Temporal lobe (tissue), 4 donors: ENCODE measurements at places on chromosomes 13 and 19. TPM values are rescaled to one million over a fixed set of nuclear protein-coding genes. Genes with fewer than 3 reads are reported as not detected.

The THSD8 gene
- 0.25 TPM for total RNA-seq

The C19orf38 gene
- total RNA-seq: not detected

The OR7C1 gene
- total RNA-seq: not detected

The SUGP1 gene
- 17.5 TPM for total RNA-seq

The SOX21 gene
- 3.9 TPM for total RNA-seq

The LPAR6 gene
- 8.4 TPM for total RNA-seq

The APOE gene
- 73.5 TPM for total RNA-seq

The RCBTB1 gene
- total RNA-seq: 11.3 TPM

The OLFM4 gene
- 1.5 TPM for total RNA-seq

The VMAC gene
- 3.0 TPM for total RNA-seq

The CEACAM20 gene
- not detected for total RNA-seq

The AMER2 gene
- 129 TPM for total RNA-seq

The MLLT1 gene
- total RNA-seq: 15.5 TPM

The S1PR4 gene
- total RNA-seq: not detected

The ZNF17 gene
- 27.3 TPM for total RNA-seq

The AMH gene
- 0.74 TPM for total RNA-seq

The ELSPBP1 gene
- total RNA-seq: not detected
